Renal pelvis (tissue), 12 donors: ENCODE measurements at places on chromosomes 1 and 21.

DNA sequence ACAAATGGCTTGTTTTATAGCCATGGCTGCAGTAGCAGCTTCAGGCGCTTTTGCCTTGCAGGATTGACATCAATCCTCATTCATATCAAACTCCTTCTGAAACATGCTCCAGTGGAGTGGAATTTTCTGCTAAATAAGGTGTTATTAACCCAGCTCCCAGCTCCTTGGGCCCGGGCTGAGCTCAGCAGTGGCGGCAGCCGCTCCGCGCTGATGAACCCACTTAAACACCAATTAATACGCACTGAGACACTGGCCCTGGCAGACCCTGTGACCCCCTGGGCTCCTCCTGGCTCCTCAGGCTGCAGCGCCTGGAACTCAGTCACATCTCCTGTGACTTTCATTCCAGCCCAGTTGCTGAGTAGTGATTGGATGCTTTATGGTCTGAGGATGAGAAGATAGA is 137.4 kb upstream of the GRIK3 start:
- peak; percentile 4 for DNase-seq

GRCh38 chr1:86416343-86416742 is 7.6 kb upstream of the CLCA2 start:
- no peak for DNase-seq

GRCh38 chr1:110011527-110012041 is 22.8 kb upstream of the STRIP1 start:
- DNase-seq, result no peak

- no peak for DNase-seq
Observed at GRCh38 chr1:97308131-97308530, 586.5 kb downstream of the PTBP2 start.

DNA sequence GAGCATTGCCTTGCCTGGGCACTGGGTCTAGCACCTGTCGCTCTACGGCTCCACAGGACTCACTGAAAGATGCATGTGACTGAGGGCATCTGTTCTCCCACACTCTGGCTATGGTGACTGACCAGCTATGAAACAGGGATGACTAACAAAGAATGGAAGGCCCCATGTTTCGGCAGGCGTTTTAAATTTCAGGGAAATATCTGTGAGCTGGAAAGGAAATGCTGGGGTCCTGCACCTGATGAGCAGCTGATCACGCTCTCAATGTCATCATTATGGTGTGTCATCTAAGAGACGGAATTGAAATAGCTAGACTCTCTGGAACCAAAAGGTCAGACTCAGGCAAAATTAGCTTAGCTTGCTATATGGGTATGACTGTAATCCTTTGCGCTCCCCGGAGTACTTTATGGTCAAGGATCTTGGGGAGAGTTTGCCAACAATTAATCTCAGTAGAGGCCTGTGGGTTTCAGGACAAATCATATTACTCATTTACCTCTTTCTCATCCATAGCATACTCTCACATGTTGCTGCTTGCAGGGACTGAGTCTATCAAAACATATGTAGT is 24.5 kb upstream of the PALMD start:
- no peak for DNase-seq

- DNase-seq, result no peak
Observed at GRCh38 chr1:48093147-48093546, 96.0 kb upstream of the TRABD2B start.

DNA sequence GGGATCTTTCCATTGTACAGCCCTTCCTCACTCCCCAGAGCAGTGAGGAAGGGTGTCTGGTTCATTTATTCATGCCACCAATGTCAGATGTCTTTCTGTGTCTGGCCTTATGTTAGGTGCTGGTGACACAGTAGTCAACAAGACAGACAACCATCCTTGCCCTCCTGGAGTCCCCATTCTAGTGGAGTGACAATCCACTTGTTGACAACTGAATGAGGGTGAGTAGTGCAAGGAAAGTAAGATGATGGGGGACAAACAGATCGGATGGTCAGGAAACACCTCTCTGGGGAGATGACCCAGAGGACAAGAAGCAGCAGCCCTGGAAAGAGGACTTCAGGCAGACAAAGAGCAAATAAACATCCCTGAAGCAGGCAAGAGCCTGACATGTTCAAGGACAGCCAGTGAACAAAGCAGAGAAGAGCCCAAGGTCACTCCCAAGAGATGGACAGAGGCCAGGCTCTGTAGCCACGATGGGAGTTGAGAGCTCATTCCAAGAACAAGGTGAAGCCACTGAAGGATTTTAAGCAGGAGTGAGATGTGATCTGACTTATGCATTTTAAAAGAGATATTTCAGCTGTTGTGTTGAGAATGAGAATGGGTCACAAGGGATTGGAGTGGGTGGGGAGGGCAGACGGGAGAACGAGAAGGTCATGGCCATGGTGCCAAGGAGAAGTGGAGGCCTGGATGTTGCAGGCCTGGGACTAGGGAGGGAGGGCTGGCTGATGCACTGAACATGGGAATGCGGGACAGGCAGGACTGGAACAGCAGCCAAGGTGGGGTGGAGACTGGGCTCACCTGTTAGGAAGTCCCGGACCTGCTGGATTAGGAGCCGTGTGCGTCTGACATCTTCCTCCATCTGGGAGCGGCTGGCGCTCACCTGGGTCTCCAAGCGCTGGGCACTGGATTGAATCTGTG is 30.2 kb downstream of the LAMB3 start:
- DNase-seq, result no peak

- no peak for DNase-seq
Observed at GRCh38 chr21:40902299-40902698, 55.3 kb upstream of the DSCAM start.

DNA sequence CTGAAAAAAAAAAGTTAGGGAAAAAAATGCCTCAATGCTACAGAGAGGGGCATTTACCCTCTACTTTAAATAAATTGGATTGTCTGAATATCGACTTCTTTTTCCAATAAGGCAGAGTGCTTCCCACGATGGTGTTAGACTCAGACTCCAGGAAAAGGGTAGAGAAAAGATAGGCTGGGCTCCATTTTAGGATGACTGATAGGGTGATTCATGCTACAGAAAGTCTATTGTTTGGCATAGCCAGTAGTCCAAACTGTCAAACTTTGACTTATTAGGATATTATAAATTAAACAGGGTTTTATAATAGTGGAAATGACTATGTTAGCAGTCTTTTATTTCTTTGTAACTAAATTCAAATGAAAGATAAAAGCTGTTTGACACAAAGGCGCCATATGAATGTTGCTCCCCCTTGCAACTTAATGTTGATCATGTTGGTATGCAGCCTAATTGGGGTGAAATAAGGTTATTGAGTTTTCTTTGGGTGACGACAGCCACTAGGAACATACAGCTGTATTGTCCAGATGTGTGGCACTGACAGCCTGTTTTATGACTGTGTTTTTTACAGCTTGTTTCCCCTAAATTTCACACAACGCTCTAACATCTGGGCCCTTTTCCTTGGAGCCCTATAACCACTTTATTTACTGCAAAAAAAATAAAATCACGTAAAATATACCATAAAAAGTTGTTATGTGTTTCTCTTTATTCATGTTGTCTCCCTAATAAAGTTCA is 69.3 kb downstream of the SPAG17 start:
- no peak for DNase-seq

DNA sequence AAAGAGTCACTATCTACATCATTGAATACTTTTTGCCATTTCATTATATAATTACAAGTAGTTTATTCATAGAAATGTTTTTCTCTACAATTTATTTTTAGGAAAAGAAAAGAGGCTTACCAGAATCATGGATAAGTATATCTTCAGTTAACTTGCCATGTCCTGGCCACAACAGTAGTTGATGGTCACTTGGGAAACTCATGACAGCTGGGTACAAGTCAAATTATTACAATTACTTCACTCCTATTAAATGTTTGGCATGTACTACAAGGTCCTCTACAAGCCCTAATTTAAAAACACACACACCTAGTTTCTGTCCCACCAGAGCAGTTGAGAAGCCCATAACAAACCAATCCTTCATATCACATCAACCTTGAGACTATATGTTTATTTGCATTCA is 29.4 kb downstream of the PALMD start:
- DNase-seq, result no peak

GRCh38 chr1:25433389-25434186 is 2.9 kb downstream of the MACO1 start:
- no peak for DNase-seq

DNA sequence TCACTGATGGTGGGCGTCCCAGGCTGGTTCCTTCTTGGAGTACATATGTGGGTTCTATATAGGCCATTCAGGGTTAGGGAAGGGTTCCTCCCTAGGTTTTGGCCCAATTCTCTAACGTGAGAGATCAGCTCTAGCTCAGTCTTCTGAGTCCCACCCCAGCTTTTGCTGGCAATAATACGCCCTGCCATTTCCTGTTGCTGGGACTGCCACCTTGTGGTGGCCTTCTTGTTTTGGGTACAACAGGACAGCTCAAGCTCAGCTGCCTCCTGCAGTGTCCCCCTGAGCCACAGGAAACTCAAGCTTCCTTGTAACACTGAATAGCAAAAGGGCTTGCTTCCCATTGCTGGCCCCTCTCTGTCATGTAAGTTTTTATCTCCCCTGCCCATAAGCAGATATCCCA is 77.8 kb downstream of the BACH1 start:
- DNase-seq, result no peak

DNA sequence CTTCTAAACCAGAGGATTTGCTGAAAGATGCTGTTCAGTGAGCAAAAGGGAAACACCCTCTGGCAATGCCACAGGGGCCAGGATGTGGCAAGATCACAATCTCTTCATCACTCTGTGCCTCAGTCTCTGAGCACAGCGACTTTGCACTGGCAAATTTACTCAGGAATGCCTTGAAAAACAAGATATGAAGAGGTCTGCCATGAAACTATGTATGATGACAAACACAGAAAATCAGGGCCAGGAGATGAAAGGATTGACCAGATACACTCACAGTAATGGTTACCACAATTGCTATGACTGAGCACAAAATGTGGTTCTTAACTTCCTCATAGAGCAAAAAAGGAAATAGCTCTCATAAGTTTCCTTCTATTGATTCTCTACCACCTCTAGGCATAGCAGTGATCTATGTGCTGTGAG is 5.8 kb downstream of the TTC13 start:
- DNase-seq, result no peak

- peak; percentile 74 for DNase-seq
Observed at GRCh38 chr1:35851132-35851869, 31.7 kb upstream of the AGO1 start.

- no peak for DNase-seq
Observed at GRCh38 chr1:55580845-55581332, 365.7 kb upstream of the USP24 start.

- no peak for DNase-seq
Observed at GRCh38 chr21:21688889-21689288, 690.7 kb downstream of the NCAM2 start.

GRCh38 chr1:182304627-182305026 is 87.0 kb downstream of the GLUL start:
- DNase-seq, result no peak

GRCh38 chr1:171611306-171611705 is 10.7 kb upstream of the MYOCOS start:
- no peak for DNase-seq

DNA sequence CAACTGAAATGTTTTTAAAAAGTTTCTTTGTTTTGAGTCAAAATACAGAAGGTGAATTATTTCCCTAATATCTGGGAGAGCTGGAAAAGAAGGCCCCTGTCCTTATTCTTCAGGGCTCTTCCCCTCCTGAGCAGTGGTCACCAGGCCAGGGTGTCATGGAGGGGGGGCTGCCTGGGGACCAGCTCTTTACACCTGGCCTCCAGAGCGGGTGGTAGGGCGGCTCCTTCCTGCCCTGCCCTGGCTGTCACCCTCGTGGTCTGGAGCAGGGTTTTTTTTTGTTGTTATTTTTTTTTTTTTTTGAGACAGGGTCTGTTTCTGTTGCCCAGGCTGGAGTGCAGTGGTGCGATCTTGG is 6.6 kb downstream of the SKI start:
- DNase-seq, result no peak

DNA sequence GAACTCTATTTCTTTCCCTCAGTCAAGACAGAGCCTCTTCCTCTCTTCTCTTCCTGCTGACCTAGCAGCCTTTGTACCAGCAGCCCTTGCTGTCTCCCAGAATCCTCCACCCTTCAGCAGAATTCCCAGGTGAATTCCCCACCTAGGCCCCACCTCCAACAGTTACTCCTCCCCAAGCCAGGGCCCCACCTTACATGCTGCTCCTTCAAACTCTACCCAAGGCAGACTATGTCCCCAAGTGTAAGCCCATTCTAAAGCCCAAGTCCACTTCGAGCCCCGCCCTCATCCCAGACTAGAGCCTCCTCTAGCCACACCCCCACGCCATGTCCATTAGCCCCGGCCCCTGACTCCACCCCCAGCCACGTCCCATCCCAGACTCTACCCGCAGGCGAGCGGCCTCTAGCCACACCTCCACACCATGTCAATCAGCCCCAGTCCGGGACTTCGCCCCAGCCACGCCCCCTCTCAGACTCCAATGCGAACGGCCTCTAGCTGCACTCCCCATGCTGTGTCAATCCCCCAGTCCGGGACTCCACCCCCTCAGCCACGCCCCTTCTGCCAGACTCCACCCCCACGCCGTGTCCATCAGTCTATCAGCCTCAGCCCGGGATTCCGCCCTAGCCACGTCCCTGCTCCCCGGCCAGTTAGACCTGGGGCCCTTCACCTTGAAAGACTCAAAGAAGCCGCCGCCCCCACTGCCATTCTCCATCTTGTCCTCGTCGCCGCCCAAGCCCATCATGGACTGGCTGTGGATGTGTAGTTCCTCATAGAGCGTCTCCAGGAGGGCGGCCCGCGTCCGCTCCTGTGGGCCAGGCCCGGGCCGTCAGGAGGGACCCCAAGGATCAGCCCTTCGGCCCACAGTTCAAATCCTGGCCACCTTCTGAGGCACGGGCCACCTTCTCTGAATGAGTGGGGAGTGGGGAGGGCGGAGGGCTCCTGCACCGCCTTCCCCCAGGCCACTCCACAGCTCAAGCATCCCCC is 61.3 kb downstream of the RAP1GAP start:
- peak; percentile 74 for DNase-seq

DNA sequence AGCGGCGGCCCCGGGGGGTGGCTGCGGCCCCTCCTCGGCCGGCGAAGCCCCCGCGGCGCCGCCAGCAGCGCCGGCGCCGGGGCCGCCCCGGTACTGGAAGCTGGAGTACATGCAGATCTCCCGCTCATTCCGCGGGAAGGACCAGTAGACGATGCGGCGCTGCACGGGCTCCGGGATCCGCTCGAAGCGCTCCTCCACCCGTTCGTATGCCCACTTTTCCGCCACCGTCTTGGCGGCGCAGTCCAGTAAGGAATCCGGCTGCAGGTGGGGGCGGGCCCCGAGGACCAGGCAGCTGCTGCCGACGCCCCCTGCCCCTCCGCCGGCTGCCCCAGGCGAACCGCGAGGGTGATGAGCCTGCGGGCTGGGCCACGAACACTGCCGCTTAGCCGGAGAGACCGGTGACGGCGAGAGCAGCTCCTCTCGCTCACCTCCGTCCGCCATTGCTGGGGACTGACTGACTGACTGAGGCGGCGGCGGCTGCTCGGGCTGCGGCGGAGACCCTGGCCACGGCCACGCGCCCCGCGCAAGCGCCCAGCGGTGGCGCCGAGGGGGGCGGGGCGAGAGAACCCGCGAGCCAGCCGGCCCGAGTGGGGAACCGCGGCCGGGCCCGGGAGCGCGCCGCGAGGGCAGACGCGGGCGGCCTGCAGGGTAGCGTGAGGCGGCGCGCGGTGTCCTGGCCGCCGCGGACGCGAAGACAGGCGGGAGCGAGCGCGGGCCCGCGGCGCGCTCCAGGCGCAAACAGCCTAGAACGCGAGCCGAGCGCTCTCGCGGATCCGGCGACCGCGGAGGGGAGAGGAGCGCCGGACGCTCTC is at the start of gene ZSWIM5:
ZSWIM5 (minus strand) TSS at position 696 of the 812 bp plus-strand sequence; CDS start at position 441, 255 bp downstream.
- peak; percentile 77 for DNase-seq
